Activated CD4-positive, alpha-beta T cell treated with anti-CD3 and anti-CD28 coated beads for 36 hours (primary cell): ENCODE measurements at places on chromosomes 6 and 20. TPM values are rescaled to one million over a fixed set of nuclear protein-coding genes. Genes with fewer than 3 reads are reported as not detected.

GRCh38 chr20:5835321-5835821 lies 85.2 kb downstream of the SHLD1 start:
- peak; percentile 40 for DNase-seq

- no peak for DNase-seq
Observed at GRCh38 chr20:64232794-64233193, 22.8 kb upstream of the PCMTD2 start.

DNA sequence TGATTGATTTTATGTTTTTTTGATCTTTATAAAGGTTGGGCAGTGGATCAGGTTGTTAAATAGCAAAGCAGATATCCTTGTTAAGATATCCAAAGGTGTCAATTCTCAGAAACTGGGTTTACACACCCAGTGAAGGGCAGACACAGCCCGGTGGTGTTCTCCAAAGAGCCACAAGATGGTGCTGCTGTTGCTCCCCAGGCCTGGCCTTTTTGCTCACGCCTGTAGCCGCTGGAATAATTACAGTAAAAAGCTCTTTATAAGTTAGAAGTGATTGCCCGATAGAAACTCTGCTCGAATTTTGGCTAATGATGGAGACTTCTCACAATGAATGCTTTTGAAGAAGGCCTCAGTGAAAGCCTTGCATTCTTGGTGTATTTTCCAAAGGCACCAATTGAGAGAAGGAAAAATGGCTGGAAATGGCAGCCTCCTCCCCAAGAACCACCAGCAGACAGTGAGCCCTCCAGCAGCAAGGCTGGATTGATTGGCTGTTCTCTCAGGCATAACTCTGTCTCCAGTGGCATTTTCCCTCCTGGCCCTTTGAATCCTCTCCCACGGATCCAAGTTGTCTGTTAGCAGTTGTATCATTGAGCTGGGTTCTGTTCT lies 120.5 kb upstream of the CHD6 start:
- peak; percentile 74 for DNase-seq

GRCh38 chr6:147695819-147696218 lies 187.3 kb downstream of the SAMD5 start:
- DNase-seq, result no peak

GRCh38 chr6:105797983-105798453 lies 288.1 kb upstream of the PRDM1 start:
- DNase-seq, result no peak

DNA sequence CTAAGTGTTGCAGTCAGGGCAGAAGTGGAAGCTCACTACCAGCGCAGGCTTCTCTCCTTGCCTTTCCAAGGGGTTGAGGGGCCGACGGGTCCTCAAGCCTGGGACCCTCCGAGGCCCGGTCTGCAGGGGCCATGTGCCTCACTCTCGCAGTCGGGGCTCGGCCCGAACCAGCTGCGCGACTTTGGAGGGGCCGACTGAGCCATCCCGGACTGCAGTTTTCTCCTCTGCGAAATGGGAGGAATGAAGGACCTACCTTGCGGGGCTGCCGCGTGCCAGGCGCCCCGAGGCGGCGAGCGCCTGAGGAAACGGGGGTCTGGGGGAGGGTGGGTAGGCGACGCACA lies 5.6 kb downstream of the LZTS3 start:
- no peak for DNase-seq

- DNase-seq, result no peak
Observed at GRCh38 chr6:145789443-145789842, 25.2 kb downstream of the FBXO30 start.

DNA sequence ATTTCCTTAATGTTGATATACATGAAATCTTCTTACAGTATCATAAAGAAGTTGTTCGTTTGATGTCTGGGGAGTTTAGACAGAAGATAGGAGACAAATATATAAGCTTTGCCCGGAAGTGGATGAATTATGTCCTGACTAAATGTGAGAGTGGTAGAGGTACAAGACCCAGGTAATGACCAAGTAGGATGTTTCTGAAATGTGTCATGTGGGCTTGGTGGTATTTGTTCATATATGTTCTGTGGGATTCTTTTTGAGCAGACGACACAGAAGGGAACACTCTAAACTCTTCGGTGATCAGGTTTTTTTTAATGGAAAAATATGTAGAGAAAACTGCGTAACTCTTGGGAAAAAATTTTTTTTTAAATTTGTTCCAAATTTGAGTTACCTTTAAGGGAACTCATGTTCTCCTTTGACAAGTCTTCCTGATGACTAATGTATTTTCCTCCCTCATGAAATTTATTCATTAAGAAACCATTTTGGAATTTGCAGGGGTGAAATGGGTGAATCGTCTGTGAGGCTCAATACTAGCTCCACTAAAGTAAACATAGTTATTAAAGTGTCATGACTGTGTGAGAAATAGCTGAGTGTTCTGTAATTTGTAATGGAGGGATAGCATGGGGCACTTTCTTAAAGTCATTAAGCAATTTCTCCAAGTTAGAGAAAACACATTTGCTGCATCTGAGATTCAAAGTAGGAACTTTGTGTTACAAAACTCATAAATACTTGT lies 100.6 kb downstream of the MAP3K4 start:
- no peak for DNase-seq

GRCh38 chr20:50587291-50587961 lies 77.2 kb downstream of the PTPN1 start:
- no peak for DNase-seq

- no peak for DNase-seq
Observed at GRCh38 chr20:37956107-37956585, 53.2 kb downstream of the VSTM2L start.

DNA sequence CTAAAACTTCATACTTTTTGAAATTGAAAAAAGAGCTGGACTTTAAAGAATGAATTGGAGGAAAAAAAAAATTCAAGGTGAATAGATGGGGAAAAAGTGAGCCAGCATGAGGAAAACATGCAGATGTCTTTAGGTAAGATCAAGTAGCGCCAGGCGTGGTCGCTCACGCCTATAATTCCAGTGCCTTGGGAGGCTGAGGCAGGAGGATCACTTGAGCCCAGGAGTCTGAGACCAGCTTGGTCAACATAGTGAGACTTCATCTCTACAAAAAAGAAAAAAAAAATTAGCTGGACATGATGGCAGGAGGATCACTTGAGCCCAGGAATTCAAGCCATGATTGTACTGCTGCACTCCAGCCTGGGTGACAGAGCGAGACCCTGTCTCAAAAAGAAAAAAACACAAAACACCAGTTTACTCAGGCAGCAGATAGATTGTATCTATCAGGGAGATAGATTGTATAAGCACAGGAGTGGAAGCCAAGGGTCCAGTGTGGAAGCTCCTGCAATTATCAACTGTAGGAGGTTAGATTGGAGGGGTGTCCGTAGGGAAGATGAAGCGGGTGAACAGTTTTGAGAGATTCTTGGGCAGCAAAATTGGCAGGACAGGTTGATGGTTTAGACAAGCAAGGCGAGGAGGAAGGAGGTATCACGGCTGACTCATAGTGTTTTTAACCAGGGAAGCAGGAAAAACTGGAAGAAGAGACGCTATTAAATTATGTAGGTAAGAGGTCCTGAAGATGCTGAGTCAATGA lies 97.6 kb upstream of the ZNF217 start:
- no peak for DNase-seq

- no peak for DNase-seq
Observed at GRCh38 chr6:39853604-39854003, 61.4 kb downstream of the DAAM2 start.

GRCh38 chr6:38775870-38776269 lies 60.8 kb downstream of the DNAH8 start:
- DNase-seq, result no peak

GRCh38 chr20:329851-330232 lies 4.5 kb downstream of the SOX12 start:
- no peak for DNase-seq

- no peak for DNase-seq
Observed at GRCh38 chr6:52718550-52718949, 44.7 kb downstream of the GSTA2 start.

DNA sequence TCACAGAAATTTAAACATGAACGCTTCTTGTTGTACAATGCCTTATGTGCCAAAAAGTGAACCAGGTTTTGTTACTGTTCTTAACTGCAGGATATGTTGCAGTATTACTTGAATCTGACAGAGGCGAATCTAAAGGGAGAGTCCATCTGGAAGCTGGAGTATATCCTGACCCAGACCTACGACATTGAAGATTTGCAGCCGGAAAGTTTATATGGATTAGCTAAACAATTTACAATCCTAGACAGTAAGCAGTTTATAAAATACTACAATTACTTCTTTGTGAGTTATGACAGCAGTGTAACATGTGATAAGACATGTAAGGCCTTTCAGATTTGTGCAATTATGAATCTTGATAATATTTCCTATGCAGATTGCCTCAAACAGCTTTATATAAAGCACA lies 19.9 kb downstream of the SMPDL3A start:
- DNase-seq, result no peak

DNA sequence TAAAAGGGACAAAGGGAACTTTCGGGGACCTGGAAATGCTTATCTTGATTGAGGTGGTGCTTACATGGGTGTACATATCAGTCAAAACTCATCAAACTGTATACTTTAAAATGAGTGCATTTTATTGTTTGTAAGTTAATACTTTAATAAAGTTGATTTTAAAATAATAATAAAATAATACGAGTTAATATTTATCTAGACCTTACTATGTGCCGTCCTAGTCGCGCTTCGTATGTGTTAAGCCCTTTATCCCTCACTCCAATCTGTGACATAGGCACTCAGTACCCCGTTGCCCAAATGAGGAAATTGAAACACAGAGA lies 47.5 kb downstream of the PDYN start:
- no peak for DNase-seq

- no peak for DNase-seq
Observed at GRCh38 chr6:100035873-100036653, 42.0 kb upstream of the MCHR2 start.

- no peak for DNase-seq
Observed at GRCh38 chr6:20411544-20411943, 9.9 kb downstream of the E2F3 start.

DNA sequence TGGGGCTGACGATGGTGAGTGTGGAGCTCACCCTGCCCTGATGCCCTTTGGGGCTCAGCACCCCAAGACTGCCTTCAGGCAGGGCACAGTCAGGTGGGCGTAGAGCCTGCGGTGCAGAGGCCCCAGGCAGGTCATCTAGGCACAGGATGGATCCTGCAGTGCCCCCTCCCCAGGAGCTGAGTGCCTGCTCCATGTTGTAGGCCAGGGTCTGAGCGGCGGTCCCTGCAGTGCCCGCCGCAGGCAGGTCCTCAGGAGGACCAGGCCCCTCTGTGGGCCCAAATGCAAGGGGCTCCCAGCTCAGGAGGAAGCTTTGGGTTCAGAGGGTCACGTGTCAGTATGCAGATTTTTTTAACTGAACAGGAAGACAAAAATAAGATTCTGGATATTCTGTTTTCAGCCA lies 2.8 kb downstream of the MRGBP start:
- no peak for DNase-seq

GRCh38 chr6:37373822-37374471 lies 20.2 kb downstream of the RNF8 start:
- DNase-seq, result no peak

GRCh38 chr6:37702314-37702713 lies 4.6 kb upstream of the MDGA1 start:
- no peak for DNase-seq

- no peak for DNase-seq
Observed at GRCh38 chr6:134994431-134994830, 44.5 kb upstream of the ALDH8A1 start.

GRCh38 chr6:105087571-105088211 lies 92.1 kb downstream of the POPDC3 start:
- DNase-seq, result peak; percentile 49

GRCh38 chr6:136749359-136749997 lies 42.8 kb downstream of the MAP3K5 start:
- DNase-seq, result no peak

- DNase-seq, result no peak
Observed at GRCh38 chr20:62588458-62589149, 53.7 kb upstream of the SLCO4A1 start.

DNA sequence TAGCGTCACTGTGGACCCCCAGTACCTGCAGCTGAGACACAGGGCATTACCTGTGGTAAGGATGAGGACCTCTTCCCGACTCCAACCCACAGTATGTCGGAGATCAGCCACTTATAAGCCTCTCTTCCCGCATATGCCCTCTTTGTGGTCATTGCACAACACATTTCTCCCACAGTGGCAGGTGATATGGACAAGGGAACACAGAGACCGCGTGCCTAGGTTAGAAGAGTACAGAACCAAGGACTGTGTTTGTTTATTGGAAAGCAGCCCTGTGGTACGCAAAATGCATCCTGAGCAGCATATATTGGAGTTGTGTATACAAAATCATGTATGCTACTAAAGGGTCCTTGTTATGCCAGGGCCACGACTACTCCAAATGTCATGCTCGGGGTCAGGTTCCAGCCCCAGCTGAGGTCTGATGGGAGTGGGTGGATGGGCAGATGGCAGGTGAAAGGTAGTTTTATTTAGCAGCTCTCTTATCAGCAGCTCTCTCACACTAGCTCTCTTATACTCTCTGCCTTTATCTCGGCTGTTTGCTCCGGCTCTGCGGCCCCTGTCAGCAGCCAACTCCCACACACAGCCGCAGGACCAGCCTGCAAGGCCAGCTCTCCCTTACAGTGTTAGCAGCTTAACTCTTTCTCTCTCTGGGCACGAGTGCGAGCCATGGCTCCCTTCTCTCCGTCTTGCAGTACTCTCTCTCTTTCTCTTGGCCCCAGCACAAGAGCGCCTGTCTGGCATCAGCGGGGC lies 569.0 kb downstream of the KIF16B start:
- DNase-seq, result no peak

GRCh38 chr20:50312682-50313521 lies 122.3 kb downstream of the CEBPB start:
- no peak for DNase-seq

GRCh38 chr20:52518735-52519134 lies 327.2 kb upstream of the ZFP64 start:
- DNase-seq, result no peak

Gene SYNE1
- total RNA-seq, result 20.8 TPM

Gene TPD52L1
- 1.4 TPM for total RNA-seq

Gene JPH2
- total RNA-seq, result 0.07 TPM

Gene SIRPD
- total RNA-seq, result not detected

Gene HMGN3
- total RNA-seq, result 44.6 TPM

Gene IL17A
- 11.9 TPM for total RNA-seq

Gene ARMH2
- total RNA-seq, result not detected

Gene LTB
- 44.9 TPM for total RNA-seq

Gene RAB32
- total RNA-seq, result 0.44 TPM

Gene UST
- total RNA-seq, result 2.8 TPM

Gene RIPPLY2
- not detected for total RNA-seq

Gene DEFB124
- not detected for total RNA-seq

Gene RBM24
- total RNA-seq, result not detected

Gene ALDH8A1
- 1.7 TPM for total RNA-seq
